ENCODE measurements at places on chromosomes 11 and 22.

DNA sequence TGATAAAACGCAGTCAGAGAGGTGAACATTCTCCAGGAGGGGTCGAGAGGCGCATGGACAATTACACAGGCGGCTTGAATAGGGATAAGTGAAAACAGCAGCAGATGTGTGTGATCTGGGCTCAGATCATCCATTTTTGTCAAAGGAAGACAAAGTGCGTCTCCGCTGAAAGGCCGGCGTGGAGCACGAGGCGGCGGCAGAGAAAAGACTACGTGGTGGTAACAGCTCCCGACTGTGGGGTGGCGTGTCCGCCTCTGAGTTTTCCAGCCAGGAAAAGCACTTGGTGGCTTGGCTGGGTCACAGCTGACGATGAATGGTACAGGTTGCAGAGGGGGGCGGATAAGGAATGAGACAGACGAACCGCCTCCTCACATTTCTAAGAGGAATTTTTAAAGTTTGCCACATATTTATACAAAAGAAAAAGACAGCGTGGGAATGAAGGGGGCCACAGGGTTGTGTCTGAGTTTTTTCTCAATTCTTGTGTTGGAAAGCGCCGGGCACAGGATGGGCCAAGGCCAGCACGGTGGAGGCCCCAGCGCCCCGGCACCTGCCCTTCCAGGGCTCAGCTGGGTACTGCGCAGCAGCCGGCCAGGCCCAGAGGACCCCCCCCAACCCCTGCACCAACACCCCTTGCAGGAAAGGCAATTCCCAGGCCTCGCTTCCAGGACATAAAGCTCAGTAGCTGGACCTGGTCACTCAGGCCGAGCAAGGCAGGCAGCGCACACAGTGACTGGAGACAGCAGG, 80.4 kb downstream of the TRMU start:
- DNase-seq, result no peak

DNA sequence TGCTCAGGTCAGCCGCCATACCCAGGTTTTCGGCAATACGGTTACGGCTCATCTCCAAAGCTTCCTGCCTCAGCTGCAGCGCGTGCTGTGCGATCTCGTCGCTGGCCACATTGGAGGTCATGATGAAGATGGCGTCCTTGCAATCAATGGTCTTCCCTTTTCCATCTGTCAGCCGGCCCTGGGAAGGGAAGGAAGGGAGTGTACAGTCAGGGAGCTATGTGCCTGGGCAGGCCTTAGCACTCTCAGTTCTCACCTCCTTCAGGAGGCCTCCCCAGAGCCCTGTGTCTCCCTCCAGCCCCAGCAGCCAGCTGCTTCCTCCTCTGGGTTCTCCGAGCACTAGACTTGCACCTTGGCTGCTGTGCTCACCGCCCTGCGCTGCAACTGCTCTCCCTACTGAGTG, 51.5 kb upstream of the PHOX2A start:
- no peak for DNase-seq

- DNase-seq, result no peak
Observed at GRCh38 chr22:32794449-32795213, 6.9 kb upstream of the TIMP3 start.

DNA sequence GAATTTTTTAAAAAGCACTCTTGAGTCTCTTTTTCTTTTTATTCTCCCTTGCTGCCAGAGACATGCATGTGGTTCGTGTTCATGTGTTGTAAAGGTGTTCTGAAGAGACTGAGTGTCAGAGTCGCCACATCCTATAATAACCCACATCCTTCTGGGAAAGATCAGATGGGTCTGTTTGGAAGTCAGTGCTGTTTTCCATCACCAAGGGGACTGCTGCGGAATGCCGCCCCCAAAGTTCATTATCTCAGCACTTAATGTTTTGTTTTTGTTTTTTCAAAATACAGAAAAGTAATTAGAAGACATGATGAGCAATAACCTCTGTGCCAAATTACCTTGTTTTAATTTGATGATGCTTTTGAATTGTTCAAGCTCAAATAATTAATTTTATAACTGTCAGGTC, 56.9 kb upstream of the EIF3M start:
- no peak for DNase-seq

DNA sequence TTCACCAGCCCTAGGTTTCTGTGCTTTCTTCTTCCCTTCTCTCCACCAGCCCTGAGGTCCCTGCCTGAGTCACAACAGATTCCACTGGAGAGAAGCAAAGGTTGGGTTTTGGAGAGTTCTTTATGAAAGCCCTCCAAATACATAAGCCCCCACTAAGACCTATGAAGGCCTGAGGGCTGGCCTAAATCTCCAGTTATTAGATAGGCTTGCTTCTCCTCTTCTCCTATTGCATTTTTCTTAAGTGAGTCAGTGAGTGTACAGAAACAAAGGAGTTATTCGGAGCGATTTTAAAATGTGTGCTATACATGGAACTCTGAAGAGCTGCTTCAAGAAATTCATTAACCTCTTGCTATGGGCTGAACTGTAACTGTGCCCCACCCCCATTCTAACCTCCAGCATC, 1057.3 kb downstream of the OPCML start:
- no peak for DNase-seq

DNA sequence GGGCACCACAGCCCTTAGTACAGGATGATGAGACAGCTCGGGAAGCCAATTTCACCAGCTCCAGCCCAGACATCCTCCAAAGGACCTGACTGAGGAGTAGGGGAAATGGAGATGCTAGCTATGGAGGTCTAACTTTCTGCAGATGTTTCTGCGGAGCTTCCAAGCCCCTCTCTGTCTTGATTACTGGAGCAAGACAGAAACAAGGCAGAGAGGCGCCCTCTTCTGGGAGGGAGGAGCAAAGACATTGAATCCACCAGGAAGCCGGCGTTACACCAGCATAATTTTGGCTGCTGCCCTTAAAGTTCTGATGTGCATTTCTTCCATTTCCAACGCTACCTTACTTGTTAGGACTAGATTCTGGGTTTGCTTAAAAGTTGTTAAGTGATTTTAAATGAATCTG, 107.3 kb upstream of the HSD17B12 start:
- DNase-seq, result no peak

GRCh38 chr22:39664485-39665200, 94.1 kb downstream of the CACNA1I start:
- DNase-seq, result no peak

GRCh38 chr11:77876045-77876444, 55.1 kb downstream of the AAMDC start:
- DNase-seq, result no peak

GRCh38 chr22:37566903-37567798, 6.9 kb downstream of the CDC42EP1 start:
- peak; percentile 70 for DNase-seq

GRCh38 chr11:19819148-19819547, 106.5 kb downstream of the NAV2 start:
- DNase-seq, result peak; percentile 71

DNA sequence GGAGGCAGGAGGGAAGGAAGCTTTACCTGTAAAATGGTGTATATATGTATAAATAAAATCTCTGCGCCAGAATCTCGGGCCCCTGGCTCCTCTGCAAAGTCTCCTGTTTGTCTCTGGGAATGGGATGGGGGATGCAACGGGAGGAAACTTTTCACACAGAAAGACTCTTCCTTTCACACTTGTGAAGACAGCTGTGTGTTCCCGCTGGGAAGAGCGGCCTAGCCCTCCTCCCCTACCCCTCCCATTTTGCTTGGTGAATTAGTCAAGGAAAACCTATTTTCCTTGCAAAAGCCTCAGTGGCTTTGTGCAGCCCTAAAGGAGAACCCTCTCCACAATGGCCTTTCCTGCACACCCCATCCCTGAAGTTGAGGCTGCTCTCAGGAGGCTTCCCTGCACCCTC, 9.4 kb upstream of the IGF2 start:
- DNase-seq, result no peak

DNA sequence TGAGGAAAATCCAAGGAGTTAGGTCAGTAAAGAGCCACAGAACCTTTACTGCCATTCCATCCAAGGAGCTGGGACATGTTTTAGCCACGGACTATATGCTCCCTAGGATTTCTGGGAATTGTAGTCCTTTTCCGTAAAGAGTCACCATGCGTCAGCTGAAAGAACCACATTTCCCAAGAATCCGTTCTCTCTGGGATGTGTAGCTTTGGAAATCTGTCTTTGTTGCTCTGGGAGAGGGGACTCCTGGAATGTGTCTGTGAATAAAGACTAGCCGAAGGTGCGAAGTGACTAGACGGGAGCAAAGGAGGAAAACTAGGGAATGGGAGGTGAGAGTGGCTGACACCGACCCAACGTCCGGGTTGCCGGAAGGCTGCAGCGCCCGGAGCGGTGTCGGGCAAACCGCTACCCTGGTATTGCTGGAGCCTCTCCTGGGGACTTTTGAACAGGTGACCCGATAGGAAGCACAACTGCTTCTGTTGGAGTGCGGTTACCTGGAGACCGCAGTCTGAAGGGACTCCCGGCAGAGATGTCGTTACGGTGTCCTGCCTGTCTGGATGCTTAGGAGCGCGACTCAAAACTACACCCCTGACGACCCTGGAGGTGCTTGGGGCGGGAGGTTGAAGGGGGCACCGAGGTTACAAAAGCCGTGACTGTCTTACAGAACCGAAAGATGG, at the start of gene IFTAP:
Gene IFTAP, plus strand, starts transcription at position 187 of the 674 bp plus-strand sequence. CDS start 15,602 bp downstream, outside the sequence.
- DNase-seq, result peak; percentile 84

DNA sequence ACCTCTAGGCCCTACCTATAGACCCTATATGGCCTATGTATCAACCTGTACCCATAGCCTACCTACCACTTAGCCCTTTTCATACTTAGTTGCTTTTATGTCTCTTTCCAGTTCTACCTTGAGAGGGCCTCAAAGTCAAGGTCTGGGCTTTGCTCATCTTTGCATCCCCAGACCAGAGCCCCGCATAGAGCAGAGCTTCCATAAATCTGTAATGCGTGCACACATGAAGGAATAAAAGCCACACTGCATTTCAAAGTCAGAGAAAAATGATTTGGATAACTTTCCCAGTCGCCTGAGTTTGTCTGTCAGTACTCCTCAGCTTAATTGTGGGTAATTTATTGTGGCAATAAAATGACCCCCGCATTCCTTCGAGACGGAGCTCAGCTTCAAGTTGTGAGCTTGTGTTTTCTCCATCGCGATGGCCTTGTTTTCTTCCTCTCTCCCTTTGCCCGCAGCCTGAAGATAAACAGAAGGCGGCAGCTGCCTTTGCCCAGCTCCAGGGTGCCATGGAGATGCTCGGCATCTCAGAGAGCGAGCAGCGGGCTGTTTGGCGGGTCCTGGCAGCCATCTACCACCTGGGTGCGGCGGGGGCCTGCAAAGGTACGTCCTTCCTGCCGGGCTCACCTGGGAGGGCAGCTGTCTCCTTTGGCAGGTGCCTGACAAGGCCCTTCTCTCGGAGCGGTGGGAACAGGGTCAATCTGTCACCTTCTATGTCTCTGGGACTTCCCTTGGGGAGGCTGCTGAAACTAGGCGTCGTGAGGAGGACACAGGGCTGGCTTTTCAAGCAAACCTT, 55.7 kb downstream of the MYO18B start:
- DNase-seq, result no peak

- DNase-seq, result no peak
Observed at GRCh38 chr11:54603898-54604297, at the start of gene OR4C46. Gene OR4C46 (minus strand): TSS chr11:54603998. CDS start chr11:54603998, 0 bp downstream.

DNA sequence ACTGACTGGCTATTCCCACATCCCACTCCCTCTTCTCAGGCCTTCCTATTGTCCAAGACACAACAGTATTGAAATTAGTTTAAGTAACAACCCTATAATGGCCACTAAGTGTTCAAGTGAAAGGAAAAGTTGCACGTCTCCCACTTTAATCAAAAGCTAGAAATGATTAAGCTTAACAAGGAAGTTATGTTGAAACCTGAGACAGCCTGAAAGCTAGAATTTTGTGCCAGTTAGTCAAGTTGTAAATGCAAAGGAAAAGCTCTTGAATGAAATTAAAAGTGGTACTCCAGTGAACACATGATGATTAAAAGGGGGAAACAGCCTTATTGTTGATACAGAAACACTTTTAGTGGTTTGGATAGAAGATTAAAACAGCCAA, 332.7 kb downstream of the CASP12 start:
- DNase-seq, result no peak

- peak; percentile 79 for DNase-seq
Observed at GRCh38 chr11:61971248-61972111, 4.0 kb upstream of the FTH1 start.

- DNase-seq, result no peak
Observed at GRCh38 chr11:2355000-2355644, 22.0 kb upstream of the CD81 start.

DNA sequence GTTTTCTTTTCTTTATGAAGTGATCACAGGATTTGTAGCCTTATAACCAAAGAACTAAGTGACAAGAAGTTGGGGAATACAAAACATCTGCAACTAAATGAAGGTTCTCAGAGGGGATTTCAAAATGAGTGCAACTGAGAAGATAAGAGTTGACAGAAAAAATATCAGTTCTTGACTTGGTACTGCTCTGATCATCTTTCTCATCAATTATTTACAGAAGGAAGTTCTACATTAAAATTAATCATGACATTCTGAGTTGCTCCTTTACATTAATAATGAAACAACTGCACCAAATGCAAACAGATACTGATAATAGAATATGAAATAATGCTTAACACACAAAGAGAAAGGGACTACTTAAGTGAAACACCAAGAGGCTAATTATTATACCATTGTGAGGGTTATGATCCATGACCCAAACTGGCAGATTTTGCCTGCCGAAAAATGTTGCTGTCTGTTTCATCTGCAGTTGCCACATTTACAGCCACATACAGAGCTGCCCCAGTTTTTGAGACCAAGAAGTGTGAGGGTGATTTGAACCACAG, 561.9 kb upstream of the ANO5 start:
- no peak for DNase-seq

DNA sequence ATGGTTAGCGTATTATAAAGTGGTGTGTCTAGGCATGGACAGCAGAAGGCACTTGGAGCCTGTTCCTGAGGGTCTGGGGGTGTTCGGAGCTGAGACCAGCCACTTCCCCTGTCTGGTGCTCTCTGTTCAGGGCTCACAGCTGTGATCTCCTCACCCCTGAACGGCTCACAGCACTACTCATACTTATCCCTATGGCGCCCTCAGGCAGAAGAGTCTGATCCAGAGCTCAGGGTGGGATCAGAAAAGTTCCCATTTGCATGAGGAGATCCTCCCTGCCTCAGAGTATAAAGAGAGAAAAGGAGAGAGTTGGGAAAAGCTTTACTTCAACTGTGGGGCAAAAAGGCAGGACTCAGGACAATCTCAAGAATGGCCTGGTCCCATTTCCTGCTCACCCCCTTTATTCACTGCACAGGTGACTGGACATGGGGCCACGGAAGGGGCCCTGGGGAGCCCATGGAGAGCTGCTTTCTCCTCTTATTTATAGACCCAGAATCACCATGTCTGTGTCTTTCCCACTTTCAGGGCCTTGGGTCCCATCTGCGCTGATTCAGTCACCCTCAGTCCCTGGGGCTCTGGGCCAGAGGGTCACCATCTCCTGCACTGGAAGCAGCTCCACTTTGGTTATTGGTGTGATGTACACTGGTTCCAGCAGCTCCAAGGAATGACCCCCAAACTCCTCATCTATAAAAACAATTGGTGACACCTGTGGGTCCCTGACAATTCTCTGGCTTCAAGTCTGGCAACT, 97.0 kb upstream of the TOP3B start:
- no peak for DNase-seq

- no peak for DNase-seq
Observed at GRCh38 chr11:416757-417621, 2.2 kb upstream of the SIGIRR start.

Data from NCI-H1092 (cell line).